Kidney epithelial cell (primary cell): ENCODE measurements at places on chromosomes 1 and 21.

- no peak for DNase-seq
Observed at GRCh38 chr1:180630408-180631193, 1.2 kb upstream of the XPR1 start.

- no peak for DNase-seq
Observed at GRCh38 chr21:42515708-42516502, 2.3 kb downstream of the SLC37A1 start.

- DNase-seq, result no peak
Observed at GRCh38 chr1:246843876-246844275, 87.9 kb downstream of the AHCTF1 start.

DNA sequence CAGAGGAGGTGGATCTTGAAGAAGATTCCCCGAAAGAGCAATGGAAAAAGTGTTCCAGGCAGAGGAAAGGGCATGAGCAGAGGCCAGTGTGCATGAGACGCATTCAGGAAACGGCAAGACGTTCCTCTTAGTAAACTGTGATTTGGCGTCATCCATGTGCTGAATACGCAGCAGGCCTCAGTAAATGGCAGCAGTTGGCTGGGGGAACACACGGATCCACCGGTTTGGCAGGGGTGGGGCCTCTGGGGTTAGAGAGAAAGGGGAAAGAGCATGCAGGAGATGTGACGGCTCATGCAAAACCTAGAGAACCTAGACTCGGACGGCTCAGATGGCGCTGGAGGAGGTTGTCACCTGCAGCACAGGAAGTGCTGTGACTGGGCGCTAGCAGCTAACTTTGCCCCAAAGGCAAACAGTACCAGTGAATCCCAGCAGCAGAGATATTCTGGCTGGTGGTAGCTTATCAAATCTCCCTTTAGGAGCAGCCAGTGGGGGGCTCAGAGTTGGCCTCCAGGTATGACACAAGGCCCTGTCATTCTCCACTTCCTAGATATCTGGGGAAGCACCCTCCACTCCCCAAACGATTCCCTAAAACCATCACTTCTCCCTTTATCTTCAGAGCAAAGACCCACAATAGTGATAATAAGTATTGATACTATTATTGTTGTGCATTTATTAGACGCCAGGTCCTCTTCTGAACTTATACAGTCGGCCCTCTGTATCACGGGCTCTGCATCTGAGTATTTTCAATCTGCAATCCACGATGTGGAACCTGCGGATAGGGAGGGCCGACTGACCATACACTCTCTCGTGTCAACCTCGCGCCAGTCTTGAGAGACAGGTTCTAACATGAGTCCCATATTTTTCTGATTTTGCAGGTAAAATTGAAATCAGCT lies 7.6 kb downstream of the LAPTM5 start:
- no peak for DNase-seq

- DNase-seq, result no peak
Observed at GRCh38 chr21:24255591-24255990, 1351.7 kb downstream of the MRPL39 start.

DNA sequence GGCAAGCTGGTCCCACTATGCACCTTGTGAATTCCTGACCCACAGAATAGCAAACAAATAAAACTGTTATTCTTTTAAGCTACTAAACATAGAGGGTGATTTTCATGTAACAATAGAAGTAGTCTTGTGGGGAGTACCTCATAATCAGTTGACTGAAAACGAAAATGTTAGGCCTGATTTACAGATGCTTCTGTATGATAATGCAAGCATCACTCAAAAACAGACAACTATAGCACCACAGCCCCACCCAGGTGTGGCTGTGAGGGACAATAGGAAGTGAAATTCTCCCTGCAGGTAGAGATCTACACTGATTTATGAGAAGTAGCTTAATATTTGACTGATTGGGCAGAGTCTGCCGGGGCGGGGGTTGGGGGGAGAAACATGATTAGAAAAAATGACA lies 26.5 kb upstream of the KRTAP19-8 start:
- no peak for DNase-seq

- no peak for DNase-seq
Observed at GRCh38 chr1:53902235-53903138, 8.5 kb downstream of the DIO1 start.

- no peak for DNase-seq
Observed at GRCh38 chr1:170790651-170791071, 126.7 kb downstream of the PRRX1 start.

DNA sequence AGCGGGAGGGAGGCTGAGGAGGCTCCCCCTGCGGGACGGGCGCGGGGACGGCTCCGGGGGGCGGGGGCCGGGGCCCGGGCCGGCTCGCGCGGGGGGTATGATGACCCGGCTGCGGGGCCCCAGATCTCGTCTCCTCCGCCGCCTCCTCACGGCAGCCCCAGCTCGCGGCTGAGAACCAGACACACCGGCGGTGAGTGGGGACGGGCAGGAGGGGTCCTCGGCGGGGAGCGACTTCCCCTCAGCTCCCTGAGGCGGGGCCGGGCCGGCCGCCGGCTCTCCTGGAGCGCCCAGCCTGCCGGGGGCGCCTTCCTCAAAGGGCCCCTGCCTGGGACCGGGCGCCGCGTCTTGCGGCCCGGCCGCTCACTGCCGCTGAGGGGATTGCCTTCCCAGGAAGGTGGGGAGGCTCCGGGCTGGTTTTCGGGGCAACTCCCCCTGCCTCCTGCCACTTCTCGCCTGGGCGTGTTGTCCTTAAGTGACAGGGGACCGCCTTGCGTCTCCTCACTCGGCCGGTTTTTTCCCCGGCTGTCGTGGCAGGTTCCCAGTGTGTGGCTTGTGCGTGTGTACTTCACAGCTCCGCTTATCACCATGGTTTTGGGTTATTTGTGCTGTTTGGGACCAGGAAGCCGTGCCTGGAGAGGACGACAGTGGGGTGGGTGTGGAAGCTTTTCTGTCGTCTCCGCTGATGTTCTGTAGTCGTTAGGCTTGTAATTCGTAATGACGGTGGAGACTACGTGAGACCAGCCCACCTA lies 800 bp downstream of the HIPK1 start:
- DNase-seq, result no peak

DNA sequence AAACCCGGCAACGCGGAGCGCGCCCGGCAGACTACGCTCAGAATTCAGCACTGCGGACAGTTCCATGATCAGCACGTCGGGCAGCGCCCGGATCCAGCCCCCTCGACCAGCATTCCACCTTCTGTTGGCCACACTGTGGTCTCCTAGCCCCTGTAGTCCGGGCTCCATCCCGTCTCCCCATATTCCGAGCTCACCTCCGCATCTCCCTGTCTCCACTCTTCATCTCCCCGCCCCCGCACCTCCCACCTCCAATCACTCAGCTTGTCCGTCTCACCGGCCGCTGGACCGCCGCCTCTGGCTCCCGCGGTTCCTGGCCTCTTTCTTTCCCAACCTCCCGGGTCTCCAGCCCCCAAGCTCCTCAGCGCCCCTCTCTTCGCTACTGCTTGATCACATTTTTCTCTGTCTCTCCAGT lies 500 bp downstream of the EPHA10 start:
- no peak for DNase-seq

DNA sequence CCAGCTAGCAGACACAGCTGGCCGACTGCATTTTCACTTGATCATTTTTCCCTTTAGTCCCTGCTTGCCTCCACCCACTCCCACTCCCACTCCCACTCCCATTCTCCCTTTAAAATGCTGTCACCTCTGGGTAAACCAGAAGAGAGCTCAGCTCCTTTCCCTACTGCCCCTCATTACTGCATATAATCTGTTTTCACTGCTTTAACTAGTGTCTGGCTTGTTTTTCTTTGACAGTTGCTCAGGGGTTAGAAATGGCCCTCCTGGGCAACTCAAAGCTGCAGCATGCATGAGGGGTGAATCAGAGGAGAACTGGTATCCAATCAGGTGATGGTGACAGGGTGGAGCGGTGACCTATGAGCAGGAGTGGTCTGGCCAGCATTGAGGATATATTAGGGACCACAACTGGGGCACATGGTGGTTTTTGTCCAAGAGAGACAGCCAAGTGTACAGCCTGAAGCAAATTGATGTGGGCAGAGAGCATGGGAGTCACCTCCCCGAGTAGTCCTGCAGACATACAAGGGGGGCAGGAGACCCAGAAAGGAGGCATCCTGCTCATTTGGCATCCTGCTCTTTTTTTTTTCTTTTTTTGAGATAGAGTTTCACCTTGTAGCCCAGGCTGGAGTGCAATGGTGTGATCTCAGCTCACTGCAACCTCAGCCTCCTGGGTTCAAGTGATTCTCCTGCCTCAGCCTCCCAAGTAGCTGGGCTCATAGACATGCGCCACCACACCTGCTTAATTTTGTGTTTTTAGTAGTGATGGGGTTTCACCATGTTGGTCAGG lies 42.6 kb upstream of the SRSF10 start:
- DNase-seq, result peak; percentile 87

DNA sequence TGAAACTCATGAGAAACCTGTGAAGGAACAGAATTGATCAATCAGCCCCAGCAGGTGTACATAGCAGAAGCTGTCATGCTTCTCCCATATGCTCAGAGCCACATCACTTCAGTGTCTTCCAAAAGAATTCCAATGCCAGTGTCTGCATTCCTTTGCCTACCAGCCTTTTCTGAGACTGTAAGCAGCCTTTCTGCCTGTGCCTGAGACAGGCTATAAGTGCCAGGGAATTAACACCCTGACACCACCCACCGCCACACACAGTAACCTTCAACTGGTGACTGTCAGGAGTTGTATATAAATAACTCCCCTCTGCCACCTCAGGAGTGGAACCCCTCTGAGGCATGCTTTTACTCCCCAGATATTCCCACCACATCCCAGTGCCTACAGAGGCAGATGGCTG lies 38.1 kb upstream of the SLAMF9 start:
- no peak for DNase-seq

DNA sequence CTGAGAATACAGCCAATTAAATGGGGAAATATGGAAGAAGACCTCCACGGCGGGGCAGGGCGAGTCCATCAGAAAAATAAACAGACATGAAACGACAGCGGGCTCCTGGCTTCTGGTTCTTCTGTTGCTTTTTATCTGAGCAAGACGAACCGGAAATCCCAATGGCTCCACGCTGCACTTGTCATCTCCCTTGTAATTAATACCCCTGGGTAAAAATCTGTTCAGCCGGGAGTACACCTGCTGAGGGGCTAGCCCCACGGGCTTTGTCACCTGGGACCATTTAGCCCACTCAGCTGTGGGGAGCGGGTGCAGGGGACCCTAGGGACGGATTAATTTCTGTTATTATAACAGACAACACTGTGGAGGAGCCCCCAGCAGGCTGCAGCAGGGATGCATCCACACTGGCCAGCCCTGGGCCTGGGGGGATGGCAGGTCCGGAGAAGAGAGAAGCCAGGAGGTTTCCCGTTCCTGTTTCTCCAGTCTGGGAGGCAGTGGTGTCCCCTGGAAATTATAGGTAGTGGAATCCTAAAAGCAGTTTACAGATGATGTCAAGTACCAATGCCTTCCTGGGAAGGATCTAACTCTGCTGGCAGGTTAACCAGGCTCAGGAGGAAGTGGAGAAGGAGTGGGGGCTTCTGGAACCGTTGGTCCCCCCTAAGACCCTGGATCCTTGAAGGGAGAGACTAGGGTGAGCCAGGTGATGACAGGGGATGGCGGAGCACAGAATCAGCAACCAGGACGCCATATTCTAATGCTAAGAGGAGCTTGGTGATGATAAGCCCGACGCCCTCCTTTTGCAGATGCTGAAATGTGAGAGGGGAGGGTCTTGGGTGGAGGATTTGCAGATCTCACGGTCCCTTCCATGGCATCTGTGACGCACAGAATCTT lies 566.1 kb downstream of the PTPRU start:
- DNase-seq, result no peak

- DNase-seq, result no peak
Observed at GRCh38 chr1:48018799-48019198, 21.6 kb upstream of the TRABD2B start.

DNA sequence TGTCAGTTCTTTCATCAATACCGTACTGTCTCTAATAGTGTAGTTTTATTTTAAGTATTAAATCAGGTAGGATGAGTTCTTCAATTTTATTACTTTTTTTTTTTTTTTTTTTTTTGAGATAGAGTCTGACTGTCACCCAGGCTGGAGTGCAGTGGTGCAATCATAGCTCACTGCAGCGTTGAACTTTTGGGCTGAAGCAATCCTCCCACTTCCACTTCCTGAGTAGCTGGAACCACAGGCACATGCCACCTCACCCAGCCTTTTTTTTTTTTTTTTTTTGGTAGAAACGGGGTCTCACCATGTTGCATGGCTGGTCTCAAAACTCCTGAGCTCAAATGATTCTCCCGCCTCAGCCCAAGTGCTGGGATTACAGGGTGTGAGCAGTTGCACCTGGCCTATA lies 44.3 kb downstream of the INAVA start:
- DNase-seq, result no peak

DNA sequence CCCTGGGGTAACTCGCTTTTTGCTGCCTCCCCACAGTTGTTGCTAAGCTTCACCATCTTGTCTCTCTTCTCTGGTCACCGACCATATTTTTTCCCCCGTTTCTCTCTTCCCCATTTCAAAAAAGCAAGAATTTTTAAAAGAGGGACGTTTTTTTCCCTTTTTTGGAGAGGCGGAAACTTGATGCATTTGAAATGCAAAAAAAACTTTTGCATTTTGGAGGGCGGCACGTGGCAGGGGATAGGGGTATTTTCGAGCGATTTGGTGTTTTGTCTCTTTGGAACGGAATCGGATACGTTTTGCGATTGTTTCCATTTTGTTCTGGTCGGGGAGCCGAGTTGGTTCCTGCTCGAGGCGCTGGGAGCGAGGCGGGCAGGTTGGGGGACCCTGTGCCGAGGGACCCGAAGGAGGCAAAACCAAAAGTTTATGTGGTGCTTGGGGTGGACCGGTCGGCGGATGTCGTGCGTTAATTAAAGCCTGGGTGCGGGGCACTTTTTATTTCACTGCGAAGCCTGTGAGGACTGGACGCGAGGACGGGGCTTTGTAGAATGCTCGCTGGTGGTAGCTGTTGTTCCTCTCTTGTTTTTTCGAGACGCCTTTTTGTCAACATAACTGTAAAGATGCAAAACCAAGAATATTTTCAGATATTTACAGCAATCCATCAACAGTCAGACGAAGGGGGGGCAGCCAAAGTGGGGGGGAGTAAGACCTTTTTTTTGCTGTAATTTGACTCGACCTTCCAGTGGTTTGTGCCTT lies 884 bp downstream of the H3-3A start:
- no peak for DNase-seq

GRCh38 chr1:3585940-3586568 lies 25.3 kb downstream of the MEGF6 start:
- no peak for DNase-seq

- DNase-seq, result no peak
Observed at GRCh38 chr21:45835301-45836267, 146.0 kb upstream of the COL6A1 start.

GRCh38 chr1:229694053-229694693 lies 68.1 kb downstream of the URB2 start:
- DNase-seq, result peak; percentile 61

- DNase-seq, result no peak
Observed at GRCh38 chr1:12196641-12197482, 30.1 kb downstream of the TNFRSF1B start.

DNA sequence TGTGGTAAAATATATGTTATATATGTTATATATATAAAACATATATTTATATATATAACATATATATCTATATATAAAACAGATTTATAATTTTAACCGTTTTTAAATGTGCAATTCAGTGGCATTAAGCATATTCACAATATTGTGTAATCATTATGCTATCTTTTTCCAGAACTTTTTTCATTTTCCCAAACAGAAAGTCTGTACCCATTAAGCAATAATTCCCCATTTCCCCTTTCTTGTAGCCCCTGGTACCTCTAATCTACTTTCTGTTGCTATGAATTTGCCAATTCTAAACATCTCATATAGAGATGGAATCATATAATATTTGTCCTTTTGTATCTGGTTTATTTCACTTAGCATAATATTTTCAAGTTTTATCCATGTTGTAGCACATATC lies 10.7 kb upstream of the ARHGEF11 start:
- DNase-seq, result no peak
